Memory B cell (primary cell): ENCODE measurements at places on chromosomes 1 and 21.

- peaks cover 12% of the 10 kb centered on the region for H3K36me3 ChIP-seq
- no peak for DNase-seq
- no peak overlapping the region for H3K4me3 ChIP-seq
Measured at GRCh38 chr1:50553921-50554320, 130.7 kb upstream of the DMRTA2 start.

GRCh38 chr1:178684111-178684510, 40.9 kb upstream of the RALGPS2 start:
- peak overlapping the region; percentile 68 for H3K27ac ChIP-seq
- H3K27me3 ChIP-seq: no peaks in the 10 kb centered on the region
- peaks cover 36% of the 10 kb centered on the region for H3K4me1 ChIP-seq

- no peak for DNase-seq
- H3K4me1 ChIP-seq: no peaks in the 10 kb centered on the region
- no peak overlapping the region for H3K27ac ChIP-seq
- H3K27me3 ChIP-seq: peaks cover 2% of the 10 kb centered on the region
- H3K4me3 ChIP-seq: no peak overlapping the region
Measured at GRCh38 chr1:4124631-4125145, 224.6 kb upstream of the C1orf174 start.

DNA sequence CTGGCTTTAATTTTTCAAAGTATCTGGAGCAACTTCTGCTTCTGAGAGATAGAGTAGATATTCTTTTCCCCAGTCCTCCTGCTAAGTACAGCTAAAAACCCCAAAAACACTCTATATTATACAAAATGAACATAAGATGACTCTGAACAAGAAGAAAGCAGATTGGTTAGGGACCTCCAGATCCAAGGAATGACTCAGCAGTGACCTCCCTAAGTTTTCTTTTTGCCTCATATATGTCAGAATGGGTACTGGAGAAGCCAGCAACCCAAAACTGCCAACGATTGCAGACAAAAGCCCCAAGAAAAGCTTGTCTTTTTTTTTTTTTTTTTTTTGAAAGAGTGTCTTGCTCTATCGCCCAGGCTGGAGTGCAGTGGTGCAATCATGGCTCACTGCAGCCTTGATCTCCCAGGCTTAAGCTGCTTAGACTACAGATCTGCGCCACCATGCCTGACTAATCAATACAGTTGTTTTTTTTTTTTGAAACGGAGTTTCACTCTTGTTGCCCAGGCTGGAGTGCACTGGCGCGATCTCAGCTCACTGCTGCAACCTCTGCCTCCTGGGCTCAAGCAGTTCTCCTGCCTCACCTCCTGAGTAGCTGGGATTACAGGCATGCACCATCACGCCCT, 22.7 kb downstream of the NDUFS5 start:
- no peak for DNase-seq
- H3K27me3 ChIP-seq: no peaks in the 10 kb centered on the region
- peaks cover 10% of the 10 kb centered on the region for H3K4me1 ChIP-seq
- no peak overlapping the region for H3K27ac ChIP-seq

- no peaks in the 10 kb centered on the region for H3K4me1 ChIP-seq
- DNase-seq: no peak
- peaks cover 2% of the 10 kb centered on the region for H3K27me3 ChIP-seq
- no peak overlapping the region for H3K4me3 ChIP-seq
- no peak overlapping the region for H3K27ac ChIP-seq
- H3K36me3 ChIP-seq: no peaks in the 10 kb centered on the region
Measured at GRCh38 chr1:225825078-225825477, 15.2 kb downstream of the EPHX1 start.

GRCh38 chr1:9651565-9652378, at the start of gene PIK3CD:
TSS of gene PIK3CD (plus strand) at chr1:9651731. CDS start at chr1:9710456, 58,725 bp downstream.
- H3K27ac ChIP-seq: peak within 1 kb of the TSS; percentile 94
- peak; percentile 61 for DNase-seq
- no peaks in the 10 kb centered on the region for H3K27me3 ChIP-seq

GRCh38 chr21:44043613-44044012, 31.5 kb downstream of the TRAPPC10 start:
- no peak overlapping the region for H3K4me3 ChIP-seq
- H3K36me3 ChIP-seq: peaks cover 20% of the 10 kb centered on the region
- H3K27ac ChIP-seq: peak overlapping the region; percentile 50
- no peak for DNase-seq

DNA sequence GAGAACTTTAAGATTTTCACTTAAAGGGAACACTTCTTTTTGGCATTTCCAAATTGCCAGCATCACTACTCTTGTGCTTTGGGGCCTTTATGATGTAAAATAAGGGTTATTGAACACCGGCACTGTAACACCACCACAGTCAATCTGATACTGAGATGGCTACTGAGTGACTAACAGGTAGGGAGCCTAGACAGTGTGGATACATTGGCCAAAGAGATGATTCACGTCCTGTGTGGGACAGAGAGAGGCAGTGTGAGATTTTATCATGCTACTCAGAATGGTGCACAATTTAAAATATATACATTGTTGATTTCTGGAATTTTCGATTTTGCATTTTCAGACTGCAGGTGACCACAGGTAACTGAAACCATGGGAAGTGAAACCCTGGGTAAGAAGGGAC, 261.6 kb downstream of the SPATA17 start:
- DNase-seq: no peak
- no peaks in the 10 kb centered on the region for H3K36me3 ChIP-seq
- H3K4me1 ChIP-seq: no peaks in the 10 kb centered on the region
- no peak overlapping the region for H3K4me3 ChIP-seq

DNA sequence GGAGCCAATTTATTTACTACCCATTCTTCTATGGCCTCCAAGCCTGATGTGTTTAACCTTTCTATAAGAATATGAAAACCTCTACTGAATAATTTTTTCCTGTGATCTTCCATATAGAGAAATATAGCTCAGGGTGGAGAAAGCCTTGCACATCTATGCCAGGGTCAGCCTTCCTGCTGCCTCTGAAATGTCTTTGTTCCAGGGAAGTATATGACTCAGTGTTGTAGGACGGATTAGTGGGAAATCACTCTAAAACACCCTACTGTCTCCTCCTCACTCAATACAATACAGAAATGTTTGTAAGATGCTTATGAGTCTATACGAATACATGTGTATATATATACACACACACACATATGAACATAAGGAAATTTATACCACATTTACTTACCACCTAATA, 1044.9 kb downstream of the BRINP3 start:
- no peaks in the 10 kb centered on the region for H3K4me1 ChIP-seq
- H3K27ac ChIP-seq: no peak overlapping the region
- no peaks in the 10 kb centered on the region for H3K36me3 ChIP-seq
- no peak overlapping the region for H3K4me3 ChIP-seq

DNA sequence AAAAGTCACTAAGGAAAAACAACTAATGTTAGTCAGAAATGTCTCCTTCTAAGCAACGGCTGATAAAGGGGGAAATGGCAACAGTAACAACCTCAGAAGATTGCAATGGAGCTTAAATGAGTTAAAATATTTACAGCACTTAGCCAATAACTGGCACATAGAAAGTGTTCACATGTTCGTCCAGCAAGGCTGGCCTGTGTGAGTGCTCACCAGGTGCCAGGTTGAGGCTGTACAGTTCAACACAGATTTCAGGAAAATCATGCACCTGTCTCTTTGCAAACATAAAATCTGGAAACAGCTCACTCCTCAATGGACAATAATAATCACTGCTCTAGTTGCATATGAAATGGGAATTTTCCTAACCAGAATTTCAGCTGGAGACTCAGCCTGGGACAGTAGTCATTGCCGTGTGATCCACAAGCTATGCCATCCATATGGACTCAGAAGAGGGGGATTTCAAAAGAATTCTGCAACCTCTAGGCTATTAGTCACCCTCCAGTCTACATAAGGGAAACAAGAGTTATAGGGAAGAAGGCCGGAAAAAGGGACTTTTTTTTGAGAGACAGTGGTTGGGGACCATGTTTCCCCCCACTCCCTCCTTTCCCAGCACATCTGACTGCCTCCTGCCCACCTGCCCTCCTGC, 68.6 kb downstream of the SYDE2 start:
- peaks cover 5% of the 10 kb centered on the region for H3K27me3 ChIP-seq
- no peak overlapping the region for H3K4me3 ChIP-seq
- no peaks in the 10 kb centered on the region for H3K4me1 ChIP-seq
- H3K27ac ChIP-seq: no peak overlapping the region

GRCh38 chr1:41498804-41499203, 14.3 kb upstream of the EDN2 start:
- H3K4me1 ChIP-seq: peaks cover 5% of the 10 kb centered on the region

DNA sequence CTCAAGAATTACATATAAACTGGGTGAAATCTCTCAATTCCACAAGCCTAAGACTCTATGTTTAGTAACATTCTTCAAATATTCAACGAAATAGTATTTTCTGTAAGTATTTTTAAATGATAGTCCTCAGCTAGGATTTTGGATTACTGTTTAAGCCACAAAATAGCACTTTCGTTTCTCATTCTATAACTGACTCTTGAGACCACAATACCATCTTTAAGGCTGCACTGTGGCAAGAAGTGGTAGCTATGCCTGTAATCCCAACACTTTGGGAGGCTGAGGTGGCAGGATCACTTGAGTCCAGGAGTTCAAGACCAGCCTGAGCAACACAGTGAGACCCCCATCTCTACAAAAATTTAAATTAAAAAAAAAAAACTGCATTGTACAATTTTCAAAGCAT, 126.7 kb downstream of the CDC42BPA start:
- H3K27me3 ChIP-seq: peaks cover 4% of the 10 kb centered on the region
- DNase-seq: no peak
- H3K36me3 ChIP-seq: no peaks in the 10 kb centered on the region
- H3K4me3 ChIP-seq: no peak overlapping the region

DNA sequence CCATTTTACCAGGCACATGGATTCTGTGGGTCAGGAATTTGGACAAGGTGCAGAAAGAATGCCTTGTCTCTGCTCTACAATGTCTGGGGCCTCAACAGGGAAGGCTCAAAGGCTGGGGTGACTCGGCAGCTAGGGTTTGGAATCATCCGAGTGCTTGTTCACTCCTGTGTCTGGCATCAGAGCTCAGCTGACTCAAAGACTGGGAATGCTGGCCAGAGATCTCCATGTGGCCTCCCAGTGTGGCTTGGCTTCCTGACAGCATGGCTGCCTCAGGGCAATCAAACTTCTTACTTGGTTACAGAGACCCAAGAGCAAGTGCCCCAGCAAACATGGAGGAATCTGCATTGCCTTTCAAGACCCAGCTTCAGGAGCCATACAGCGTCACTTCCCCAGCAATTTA, 110.5 kb downstream of the TOMM20 start:
- no peak overlapping the region for H3K4me3 ChIP-seq
- H3K27ac ChIP-seq: peak overlapping the region; percentile 12
- peaks cover 2% of the 10 kb centered on the region for H3K36me3 ChIP-seq
- H3K27me3 ChIP-seq: no peaks in the 10 kb centered on the region
- peaks cover 30% of the 10 kb centered on the region for H3K4me1 ChIP-seq

- H3K27ac ChIP-seq: no peak overlapping the region
- H3K4me1 ChIP-seq: no peaks in the 10 kb centered on the region
- H3K4me3 ChIP-seq: no peak overlapping the region
- no peak for DNase-seq
Measured at GRCh38 chr1:179066471-179066870, 15.4 kb upstream of the TOR3A start.

DNA sequence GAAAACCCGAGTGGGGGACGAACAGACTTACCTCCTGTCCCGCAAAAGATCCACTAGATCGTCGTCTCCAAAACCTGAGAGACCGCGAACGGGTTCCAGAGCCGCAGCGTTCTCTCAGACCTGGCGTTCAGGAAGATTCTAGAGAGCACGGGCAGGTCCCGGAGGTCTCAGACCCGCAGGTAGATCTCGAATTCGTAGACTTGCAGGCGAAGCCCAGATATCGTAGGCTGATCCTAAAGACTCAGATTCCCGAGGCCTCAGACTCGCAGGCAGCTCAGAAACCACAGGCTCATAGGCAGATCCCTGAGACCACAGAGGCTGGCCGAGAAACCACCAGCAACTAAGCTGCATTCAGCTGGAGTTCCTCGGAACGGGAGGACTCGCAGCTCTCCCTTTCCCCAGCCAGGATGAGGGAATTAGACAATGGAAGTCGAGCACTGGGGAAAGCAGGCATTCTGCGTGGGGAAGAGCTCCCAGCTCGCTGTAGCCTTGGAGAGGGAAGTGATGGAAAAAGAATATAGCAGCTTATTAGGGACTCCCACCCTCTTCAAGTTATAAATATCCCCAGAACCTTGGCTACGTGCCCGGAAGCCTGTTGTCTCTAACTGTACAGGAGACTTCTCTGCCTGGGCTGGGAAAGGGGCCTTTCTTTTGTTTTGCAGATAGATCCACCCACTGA, at the start of gene ZNF436:
Gene ZNF436, minus strand, starts transcription at position 502 of the 679 bp plus-strand sequence. CDS start 1,831 bp downstream, outside the sequence.
- H3K27me3 ChIP-seq: no peaks in the 10 kb centered on the region
- H3K4me1 ChIP-seq: peaks cover 8% of the 10 kb centered on the region
- peaks cover 2% of the 10 kb centered on the region for H3K36me3 ChIP-seq
- H3K4me3 ChIP-seq: peak within 1 kb of the TSS; percentile 94
- DNase-seq: no peak

DNA sequence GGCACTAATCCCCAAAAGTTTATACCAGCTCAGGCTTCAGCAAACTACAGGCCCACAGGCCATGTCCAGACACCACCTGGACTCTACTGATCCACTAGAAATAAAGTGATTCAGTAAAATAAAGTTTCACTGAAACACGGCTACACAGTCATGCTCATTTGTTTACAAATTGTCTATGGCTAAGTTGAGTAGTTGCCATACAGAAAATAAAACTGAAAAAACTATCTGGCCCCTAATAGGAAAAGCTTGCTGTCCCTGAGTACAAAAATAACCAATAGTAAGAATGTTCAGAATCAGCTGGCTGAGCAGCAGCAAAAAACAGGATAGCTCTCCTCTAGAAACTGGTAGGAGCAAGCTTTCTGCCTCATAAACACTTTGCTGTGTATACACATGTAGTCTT, 221.5 kb downstream of the RERE start:
- no peak overlapping the region for H3K4me3 ChIP-seq
- H3K36me3 ChIP-seq: peaks cover 20% of the 10 kb centered on the region
- DNase-seq: no peak
- H3K4me1 ChIP-seq: peaks cover 13% of the 10 kb centered on the region

DNA sequence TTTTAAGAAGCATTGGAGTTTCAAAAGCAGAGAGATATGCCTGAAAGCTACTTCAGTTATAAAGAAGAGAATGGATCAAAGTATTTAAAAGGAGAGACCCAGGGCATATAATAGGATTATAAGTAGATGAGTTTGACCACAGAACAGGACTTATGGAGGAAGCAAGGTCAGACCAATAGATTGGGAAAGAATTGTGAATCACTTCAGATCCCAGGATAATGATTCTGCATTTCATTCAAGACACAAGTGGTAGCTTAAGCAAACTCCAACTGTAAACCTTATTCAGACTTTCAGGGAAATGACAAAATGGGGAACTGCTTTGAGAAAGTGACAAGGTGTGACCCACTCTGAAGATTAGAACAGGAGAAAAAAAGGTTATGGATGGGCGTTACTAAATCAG, 18.9 kb upstream of the OR10J5 start:
- no peak overlapping the region for H3K27ac ChIP-seq
- no peak for DNase-seq
- H3K4me1 ChIP-seq: no peaks in the 10 kb centered on the region
- H3K36me3 ChIP-seq: no peaks in the 10 kb centered on the region
- H3K27me3 ChIP-seq: peaks cover 5% of the 10 kb centered on the region
- no peak overlapping the region for H3K4me3 ChIP-seq

GRCh38 chr1:152525080-152525641, 10.9 kb downstream of the CRCT1 start:
- H3K27me3 ChIP-seq: peaks cover 5% of the 10 kb centered on the region
- no peaks in the 10 kb centered on the region for H3K36me3 ChIP-seq
- no peak overlapping the region for H3K27ac ChIP-seq
- no peak overlapping the region for H3K4me3 ChIP-seq
- DNase-seq: no peak
